Fibroblast of the aortic adventitia (primary cell): ENCODE measurements at places on chromosomes 2 and 18. TPM values are rescaled to one million over a fixed set of nuclear protein-coding genes. Genes with fewer than 3 reads are reported as not detected.

NEURL3 gene
- total RNA-seq = not detected in 2 replicates

SANBR gene
- 17.4 and 20.4 TPM in 2 replicates for total RNA-seq

CCDC178 gene
- total RNA-seq = 0.72 and 0.74 TPM in 2 replicates

STRADB gene
- total RNA-seq = 47.6 and 57.6 TPM in 2 replicates

PLA2R1 gene
- 25.0 and 27.0 TPM in 2 replicates for total RNA-seq

MEIS1 gene
- total RNA-seq = 65.0 and 78.2 TPM in 2 replicates

CXCR1 gene
- not detected in 2 replicates for total RNA-seq

AMER3 gene
- not detected in 2 replicates for total RNA-seq

CCDC141 gene
- total RNA-seq = 1.8 and 2.7 TPM in 2 replicates

DNA sequence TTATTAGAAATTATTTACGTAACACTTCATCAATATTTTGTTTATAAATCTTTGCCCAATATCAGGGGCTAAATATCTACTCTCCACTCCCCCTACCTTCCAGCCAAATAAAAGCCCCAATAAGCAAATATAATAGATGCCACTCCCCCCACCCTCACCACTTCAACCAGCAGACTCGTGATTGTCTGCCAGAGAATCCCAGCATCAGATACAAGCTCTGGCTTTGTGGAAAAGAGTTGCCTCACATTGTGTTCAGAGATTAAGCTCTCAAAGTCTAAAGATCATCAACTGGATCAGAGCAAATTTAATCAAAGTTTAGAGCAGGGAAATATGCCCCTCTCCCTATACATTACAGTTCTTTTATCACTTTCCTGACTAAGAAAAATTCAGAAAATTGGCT, 39.5 kb downstream of the AOX1 start:
- DNase-seq = peak; percentile 25

DNA sequence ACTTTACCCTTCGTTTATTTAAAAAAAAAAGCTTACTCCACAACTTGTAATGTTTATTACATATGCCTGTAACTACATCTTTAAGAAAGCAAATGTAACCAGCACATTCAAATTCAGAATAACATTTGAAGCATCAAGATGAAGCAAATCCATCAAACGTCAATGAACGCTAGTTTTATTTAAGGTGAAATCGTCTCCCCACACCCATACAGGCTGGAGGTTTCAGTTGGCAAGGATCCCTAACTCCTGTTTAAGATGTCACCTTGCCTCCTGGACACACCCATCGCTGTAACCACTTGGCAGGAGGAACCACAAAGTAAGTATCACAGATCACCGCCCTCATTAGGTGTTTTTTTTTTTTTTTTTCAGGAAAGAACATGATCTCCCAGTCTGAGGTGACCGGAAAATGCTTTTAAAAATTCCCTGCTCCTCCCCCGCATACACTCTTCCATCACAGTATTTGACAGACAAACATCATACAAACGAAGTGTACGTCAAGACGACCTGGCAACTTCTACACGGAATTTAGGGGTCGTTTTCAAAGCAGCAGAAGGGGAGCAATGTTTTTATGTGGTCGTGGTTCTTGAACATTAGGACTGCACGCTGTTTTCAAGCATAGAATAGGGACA, 19.7 kb upstream of the STPG4 start:
- DNase-seq = peak; percentile 55

- DNase-seq = peak; percentile 52
These were observed 51.5 kb upstream of the PHLPP1 start for GRCh38 chr18:62663731-62664336.

DNA sequence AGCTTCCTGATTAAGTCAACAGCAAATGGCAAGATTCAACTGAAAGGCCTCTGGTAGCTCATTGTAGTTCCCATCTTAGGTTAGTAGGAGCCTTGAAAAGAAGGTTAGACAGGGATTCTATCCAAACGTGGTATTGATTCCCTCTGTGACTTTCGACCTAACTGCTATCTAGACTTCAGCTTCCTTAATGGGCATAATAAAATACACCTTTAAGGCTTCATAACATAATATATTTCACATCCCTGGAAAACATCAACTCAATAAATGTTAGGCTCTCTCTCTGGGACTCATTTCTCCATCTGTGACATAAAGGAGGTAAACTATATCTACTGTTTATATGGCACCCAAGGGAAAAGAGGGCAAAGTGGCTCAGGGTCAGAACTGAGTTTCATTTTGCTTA, 60.9 kb downstream of the STK39 start:
- DNase-seq = no peak

DNA sequence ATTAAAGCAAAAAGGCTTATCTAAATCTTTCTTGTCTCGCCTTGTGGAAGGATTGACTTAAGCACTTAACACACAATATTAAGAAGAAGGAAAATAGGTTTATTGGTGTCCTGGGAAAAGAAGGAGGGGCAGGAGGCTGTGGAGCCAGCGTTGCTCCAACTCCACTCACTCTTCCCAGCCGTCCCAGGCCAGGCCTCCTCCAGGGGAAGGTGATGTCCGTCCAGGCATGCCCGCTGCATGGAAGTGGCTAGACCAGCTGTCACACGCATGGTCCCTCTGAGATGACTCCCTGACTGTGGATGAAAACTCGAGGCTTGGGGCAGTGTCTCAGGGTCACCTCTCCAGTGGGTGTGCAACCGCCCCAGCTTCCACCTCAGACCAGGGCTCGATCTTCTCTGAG, 281.1 kb downstream of the GALR1 start:
- DNase-seq = no peak

DNA sequence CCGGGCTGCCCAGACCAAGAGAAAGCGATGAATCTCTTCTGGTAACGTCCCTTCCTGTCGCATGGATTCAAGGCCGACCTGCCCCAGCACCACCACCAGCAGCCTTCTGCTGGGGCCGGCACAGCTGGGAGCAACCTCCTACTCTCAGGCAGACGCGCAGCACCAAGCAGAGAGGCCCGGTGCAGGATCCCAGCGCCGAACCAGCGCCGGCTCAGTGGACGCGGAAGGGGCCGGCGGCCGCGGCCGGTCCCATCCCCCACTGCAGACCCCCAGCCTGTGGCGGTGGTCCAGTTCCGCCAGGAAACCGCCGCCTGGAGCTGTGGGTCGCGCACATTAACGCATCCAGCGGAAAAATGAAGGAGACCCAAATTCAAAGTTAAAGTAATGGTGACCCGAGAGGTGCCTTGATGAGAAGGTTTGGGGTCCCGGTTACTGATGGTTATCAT, 525 bp upstream of the MAL start:
- no peak for DNase-seq

DNA sequence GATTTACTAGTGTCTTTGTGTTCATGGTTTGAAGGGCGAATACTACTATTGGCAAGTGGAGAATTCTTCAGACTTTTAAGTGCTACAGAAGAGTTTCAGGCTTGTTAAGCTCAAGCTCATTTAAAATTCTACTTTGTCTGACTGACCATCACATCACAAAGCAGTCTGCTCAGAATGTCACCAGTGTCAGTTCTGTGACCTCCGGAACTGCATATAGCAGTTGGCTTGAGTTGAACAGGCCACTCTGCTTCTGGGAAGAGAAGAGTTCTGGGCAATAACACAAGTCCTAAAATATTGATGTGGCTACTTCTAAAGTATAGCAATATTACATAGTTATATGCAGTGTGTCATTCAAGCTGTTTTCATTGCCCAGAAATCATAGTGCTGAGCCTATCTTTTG, 245.0 kb upstream of the BOD1L2 start:
- DNase-seq = no peak

DNA sequence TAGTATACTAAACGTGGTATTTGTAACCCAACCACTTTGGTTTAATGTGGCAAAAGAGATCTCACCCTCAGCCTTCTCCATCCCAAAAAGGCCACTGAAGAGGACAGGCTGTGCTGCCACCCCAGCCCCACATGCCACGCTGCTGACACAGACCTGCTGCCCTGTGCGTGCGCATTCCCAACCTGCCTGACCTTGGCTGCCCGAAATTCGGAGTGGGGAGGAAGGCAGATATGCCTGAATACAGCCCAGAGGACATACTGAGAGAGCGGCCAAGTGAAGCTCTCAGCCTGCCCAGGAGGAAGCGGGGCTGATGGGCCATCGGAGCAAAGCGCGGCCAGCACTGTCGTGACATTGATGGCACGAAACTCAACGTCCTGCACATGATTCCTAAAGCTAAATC, 70.0 kb downstream of the HDAC4 start:
- no peak for DNase-seq

DNA sequence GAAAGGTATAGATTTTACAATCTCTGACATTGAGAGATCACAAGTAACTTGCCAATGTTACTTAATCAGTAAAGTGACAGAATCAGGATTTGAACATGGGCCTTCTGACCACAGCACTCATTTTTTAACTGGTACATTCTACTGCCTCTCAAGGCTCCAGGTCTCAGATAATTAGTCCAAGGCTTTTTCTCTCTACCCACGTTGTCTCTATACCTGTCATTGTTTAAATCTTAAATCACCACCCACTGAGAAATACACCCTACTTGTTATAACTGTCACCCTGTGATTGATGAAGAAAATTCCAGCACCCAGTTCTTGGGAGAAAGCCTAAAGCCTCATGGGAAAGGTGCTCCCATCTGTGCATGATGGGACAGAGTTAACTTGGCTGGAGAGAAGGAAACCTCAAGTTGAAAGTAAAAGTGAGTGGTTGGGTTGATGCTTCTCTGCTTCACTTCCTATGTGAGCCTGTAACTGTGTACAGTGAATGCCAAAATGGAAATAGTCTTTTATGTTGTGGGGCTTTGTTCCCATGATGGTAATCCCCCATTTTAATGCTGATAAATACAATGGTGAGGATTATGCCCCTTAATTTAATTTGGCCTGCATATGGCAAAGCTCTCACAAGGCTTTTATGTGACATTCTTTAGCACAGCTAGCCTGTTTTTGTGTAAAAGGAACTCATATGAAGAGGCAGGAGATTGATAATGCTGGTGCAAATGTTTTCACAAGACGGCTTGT, 190.1 kb upstream of the SP5 start:
- peak; percentile 2 for DNase-seq

- no peak for DNase-seq
These were observed 696.5 kb downstream of the TDRD15 start for GRCh38 chr2:21820271-21820670.
